ENCODE measurements at places on chromosomes 11 and 22.

GRCh38 chr22:36663561-36663960 is 40.0 kb downstream of the CACNG2 start:
- no peak for DNase-seq

DNA sequence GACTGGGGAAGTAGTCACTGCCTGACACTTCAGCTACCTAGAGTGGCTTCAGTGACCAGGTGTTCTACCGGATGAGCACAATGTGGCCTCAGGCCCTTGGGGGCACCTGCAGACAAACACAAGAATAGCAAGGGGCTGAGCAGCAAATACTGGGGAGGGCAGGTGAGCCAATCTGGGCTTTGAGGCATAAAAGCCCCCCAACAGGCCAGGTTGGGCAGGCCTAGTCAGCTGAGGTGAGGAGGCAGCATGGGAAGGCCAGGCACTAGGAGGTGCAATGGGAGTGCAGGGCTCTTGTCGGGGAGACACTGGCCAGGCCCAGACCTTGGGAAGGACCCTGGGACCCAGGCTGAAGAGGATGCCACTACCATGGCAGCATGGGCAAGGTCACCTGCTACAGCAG is 9.0 kb downstream of the UFD1 start:
- DNase-seq = no peak

- DNase-seq = no peak
Measured at GRCh38 chr11:86811637-86812321, 11.4 kb downstream of the PRSS23 start.

- DNase-seq = no peak
Measured at GRCh38 chr11:77779935-77780334, 40.6 kb downstream of the RSF1 start.

GRCh38 chr22:41758231-41758630 is 42.2 kb upstream of the CCDC134 start:
- no peak for DNase-seq

GRCh38 chr11:129728581-129728980 is 87.1 kb upstream of the TMEM45B start:
- no peak for DNase-seq

GRCh38 chr11:130964058-130964792 is 47.9 kb upstream of the SNX19 start:
- DNase-seq = no peak

- DNase-seq = no peak
Measured at GRCh38 chr11:37450613-37451012, 852.6 kb upstream of the RAG2 start.

DNA sequence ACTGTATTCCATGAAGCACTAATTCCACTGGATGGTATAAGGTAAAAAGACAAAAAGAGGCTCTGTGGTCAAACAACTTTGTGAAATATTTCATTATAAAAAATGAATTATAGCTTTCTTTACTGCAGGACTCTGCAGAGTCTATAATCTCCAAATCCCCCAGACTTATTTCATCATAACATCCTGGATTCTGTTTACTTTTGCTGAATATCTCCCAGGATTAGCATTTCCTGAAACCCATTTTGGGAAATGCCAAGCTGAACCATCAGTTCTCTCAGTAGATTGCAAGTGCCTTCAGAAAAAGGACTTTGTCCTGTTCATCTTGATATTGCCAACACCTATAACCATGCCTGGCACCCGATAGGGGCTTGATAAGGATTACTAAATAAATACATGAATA is 7.9 kb downstream of the PAMR1 start:
- no peak for DNase-seq

GRCh38 chr11:60018058-60018457 is 1.1 kb downstream of the OOSP4B start:
- no peak for DNase-seq

DNA sequence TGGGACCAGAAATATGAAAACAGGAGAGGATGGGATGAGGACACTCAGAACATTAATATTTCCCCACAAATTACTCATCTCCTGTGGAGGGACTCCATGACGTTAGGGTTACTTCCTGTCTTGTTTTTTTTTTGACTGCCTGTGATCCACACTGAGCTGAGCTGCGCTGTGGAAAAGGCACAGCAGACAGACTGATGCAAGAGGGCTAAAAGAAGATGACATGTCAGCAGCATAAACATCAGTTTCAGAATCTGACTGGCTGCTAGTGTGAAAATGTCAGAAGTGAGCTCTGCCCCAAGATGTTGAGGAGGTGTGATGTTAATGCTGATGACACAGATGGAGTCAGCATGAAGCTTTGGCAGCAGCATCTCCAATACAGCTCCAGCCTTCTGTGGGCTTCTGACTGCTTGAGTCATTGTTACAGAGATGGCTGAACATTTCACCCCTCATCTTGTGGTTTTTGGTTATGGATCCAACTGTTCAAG is 286.8 kb downstream of the BLID start:
- DNase-seq = peak; percentile 29

DNA sequence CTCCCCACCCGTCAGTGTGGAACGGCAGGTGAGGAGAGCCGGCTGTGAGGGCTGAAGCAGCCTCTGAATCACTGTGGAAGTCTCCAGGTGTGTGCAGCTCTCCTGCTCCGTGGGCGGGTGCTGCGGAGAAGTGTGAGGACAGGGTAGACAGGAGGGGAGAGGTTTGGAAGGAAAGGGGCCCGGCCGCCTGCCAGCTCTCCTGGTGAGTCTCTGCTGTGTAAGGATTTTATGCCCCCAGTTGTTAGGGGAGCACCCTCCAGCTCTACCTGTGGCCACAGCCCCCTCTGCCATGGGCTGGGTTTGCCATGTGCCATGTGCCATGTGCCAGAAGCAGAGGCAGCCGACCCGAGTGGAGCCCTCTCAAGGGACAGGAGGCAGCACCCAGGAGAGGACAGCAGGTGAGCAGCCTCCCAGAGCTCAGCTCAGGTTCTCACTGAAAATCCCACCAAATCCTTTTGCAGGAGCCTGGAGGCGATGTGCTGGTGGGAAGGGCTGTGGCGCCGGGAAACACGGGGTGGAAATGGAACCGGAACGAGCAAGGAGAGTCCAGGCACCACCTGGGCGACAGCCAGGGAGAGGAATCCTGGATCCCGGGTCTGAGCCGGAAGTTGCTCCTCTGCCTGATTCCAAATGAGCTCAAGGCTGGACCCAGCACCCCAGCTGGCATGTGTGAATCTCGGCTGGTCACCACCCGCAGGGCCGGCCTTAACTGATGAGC is 804.4 kb downstream of the BRD1 start:
- no peak for DNase-seq
